Activated T-cell treated with anti-CD3 and anti-CD28 coated beads, Interleukin-2, amount 50 U/mL, for 72 hours (primary cell): ENCODE measurements at places on chromosomes 11 and 22. TPM values are rescaled to one million over a fixed set of nuclear protein-coding genes. Genes with fewer than 3 reads are reported as not detected.

GPR152 gene
- not detected for total RNA-seq

SAA1 gene
- total RNA-seq = not detected

MPPED2 gene
- total RNA-seq = 0.46 TPM

KRTAP5-8 gene
- total RNA-seq = not detected

SMIM35 gene
- total RNA-seq = 0.67 TPM

SLC22A12 gene
- not detected for total RNA-seq

NELL1 gene
- not detected for total RNA-seq

PARVA gene
- total RNA-seq = not detected

IGSF22 gene
- total RNA-seq = 0.39 TPM

MRGPRF gene
- not detected for total RNA-seq

SPDYC gene
- total RNA-seq = not detected

DNA sequence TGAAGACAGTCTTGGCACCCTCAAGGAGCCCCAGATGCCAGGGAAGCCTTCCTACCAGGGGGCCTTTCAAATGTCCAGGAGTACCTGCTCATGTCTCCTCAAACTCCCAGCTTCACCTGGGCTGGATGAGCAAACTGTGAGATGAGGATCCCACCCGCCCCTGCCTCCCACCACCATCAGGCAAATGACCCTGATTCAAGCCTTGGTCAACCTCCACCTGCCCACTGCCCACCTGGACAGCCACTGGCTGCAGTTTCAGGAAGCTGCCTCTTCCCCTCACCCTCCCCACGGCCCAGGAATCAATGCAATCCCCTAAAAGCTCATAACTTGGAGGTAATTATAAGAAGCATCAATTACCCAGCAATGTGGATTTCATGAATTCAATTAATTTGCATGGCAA is 122.7 kb downstream of the BUD13 start:
- no peak for DNase-seq

GRCh38 chr22:20530368-20531153 is 23.2 kb downstream of the MED15 start:
- DNase-seq = no peak

DNA sequence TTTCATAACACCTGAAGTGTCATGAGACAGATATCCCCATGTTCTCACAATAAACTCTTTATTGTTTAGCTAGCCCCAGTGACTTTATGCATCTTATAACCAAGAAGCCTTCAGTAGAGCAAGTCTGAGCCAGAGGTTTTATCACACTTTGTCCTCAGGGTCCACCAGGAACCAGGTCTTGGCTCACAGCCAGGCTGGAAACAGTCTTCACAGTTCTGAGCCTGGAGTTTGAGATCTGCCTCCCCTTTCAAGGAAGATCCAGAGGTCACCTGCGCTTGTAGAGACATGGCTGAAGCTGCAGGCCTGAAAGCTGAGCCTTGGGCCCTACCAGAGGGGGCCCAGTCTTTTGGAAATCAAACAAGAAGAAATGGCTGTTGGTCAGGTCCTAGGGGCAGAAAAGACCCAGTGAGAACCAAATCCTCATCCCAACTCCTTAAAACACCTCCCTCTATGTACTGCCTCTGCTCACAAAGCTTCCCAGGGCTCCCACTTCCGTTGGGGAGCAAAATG is 3.5 kb downstream of the RRP8 start:
- no peak for DNase-seq

GRCh38 chr11:22666688-22667439 is 453 bp downstream of the GAS2 start:
- peak; percentile 46 for DNase-seq

GRCh38 chr11:69312453-69313404 is 18.8 kb downstream of the MYEOV start:
- no peak for DNase-seq

- DNase-seq = no peak
These were observed 82.4 kb downstream of the FAT3 start for GRCh38 chr11:92306966-92307510.

DNA sequence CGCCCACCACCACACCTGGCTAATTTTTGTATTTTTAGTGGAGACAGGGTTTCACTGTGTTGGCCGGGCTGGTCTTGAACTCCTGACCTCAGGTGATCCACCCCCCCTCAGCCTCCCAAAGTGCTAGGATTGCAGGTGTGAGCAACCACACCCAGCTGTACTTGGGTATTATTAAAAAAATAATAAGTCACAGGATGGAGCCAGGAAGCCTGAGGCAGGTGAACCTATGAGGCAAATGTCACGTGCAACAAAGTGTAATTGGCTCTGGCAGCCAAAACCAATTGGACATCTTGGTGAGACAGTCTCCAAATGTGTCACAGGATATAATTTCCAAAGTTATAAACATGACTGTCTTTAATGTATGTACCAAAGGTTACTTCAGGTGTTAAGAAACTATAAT is 24.0 kb upstream of the MALAT1 start:
- no peak for DNase-seq

- DNase-seq = no peak
These were observed 22.5 kb downstream of the KRTAP5-5 start for GRCh38 chr11:1652026-1652425.

DNA sequence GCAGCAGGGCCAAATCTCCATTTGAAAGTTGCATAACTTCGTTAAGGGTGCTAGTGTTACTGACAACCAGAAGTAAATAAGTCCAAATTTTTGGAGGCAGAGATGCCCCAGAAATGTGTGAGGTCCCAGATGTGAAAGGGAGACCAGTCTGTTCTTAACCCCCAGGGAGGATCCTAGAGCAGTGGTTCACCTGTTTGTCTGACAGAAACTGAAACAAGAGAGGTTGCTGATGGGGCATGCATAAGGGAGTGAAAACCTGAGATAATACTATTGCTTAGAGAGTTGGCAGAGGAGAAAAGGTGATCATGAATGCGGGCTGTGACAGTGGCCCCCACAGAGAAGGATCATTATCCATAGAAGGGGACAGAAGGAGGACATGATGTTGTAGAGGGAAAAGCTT is 3.8 kb downstream of the CBLIF start:
- DNase-seq = no peak

DNA sequence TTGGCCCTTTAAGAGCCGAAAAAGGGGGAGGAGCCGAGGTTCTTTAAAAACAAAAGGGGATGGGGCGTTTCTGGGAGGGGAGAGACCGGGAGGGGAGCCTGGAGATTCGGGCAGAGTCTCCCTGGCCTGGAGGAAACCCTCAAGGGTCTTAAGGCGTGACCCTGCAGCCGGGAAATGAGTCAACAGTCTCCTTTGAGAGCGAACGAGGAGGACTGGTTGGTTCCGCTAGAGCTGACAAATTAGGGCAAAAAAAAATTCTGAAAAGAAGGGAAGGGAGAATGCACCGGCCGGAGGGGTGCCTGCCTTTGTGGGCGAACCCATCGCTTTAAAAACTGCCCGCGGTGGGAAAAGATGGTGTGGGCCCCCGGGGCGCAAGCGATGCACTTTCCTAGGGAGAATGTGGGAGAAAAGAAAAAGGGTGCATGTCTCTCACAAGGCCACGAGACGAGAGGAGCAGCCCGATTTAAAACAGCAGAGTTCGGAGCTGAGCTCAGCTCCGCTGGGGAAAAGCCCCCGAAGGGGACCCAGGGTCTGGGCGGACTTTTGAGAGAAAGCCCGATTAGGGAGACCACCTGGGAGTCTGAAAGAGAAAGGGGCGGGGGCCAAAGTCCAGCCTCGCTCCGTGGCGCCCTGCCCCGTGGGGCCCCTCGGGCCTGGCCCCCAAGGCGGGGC is 874 bp downstream of the ZFTA start:
- DNase-seq = peak; percentile 51

DNA sequence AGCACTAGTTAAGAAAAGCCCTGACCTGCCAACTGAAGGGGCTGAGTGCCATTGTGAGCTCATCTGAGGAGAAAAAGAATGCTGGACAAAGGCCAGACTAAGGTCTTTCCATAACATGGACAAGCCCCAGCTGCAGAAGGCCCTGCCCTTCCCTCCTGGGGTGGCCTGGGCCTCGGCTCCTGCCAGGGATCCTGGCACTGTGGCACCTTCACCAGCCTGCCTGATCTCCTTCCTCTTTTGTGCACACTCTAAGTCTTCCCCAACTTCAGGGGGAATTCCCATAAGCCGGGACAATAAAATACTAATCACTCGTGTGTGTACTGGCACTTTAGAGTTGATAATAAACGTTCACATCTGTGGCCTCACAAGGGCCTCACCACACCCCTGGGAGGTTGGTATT is 9.9 kb downstream of the TMPRSS13 start:
- no peak for DNase-seq

- no peak for DNase-seq
These were observed 100.9 kb downstream of the FAM76B start for GRCh38 chr11:95688501-95689222.

DNA sequence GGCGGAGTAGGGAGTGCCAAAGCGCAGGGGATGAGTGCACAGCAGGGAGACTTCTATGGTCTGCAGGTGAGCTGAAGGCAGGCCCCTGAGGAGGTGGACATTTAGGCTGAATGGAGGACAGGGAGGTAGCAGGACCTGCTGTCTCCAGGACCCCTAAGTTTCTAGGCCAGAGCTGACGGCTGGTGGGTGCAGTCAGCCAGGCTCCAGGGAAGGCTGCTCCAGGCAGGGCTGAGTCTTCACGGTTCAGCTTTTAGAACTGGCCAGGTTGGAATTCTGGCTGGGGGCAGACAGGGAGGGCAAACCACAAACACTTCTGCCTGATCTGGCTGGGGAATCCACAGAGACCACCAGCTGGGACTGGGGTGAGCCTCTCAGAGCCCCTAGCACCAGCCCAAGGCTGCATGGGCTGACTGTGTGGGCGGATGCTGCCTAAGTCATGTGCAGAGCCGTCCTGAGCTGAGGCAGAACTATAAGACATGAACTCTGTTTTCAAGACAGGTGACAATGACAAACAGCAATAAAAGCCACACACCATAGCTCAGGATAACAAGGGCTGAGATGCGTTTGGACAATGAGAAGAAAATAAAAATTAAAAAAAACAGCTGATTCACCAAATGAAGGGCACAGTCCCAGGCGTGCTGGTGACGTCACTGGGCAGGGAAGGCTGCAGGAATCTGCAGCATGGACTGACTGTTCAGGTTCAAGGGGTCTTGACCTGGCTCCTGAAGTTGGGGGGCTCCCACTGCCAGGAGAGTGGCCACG is 10.4 kb upstream of the MALAT1 start:
- DNase-seq = peak; percentile 30

DNA sequence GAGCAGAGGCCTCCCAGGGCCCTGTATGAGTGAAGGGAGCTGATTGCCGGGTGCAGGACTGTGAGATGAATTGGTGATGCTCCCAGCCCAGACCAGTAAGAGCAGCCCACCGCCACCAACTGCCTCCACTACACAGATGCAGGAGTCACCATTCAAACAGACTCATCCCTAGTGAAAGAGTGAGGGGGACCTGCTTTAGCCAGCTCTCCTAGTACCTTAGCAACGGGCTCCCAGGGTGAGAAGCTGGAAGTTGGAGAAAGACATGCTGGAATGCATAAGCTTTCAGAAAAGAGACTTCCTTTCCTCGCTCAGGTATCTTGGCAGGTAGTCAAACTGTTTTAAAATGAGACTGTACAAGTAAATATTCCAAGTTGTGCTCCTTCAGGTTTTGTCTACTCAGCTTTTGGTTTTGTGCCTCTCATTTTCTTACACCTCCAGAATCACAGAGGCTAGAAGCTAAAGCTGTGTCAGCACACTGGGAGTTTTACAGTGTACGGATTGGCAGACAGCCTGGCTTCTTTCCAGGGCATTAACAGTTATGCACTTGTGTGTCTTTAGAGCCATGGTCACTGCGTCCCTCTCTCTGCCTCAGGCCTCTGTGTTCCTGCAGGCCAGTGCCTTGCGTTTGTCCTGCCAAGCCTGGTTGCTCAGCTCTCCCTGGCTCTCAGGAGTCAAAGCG is 146.2 kb downstream of the ATXN10 start:
- no peak for DNase-seq

DNA sequence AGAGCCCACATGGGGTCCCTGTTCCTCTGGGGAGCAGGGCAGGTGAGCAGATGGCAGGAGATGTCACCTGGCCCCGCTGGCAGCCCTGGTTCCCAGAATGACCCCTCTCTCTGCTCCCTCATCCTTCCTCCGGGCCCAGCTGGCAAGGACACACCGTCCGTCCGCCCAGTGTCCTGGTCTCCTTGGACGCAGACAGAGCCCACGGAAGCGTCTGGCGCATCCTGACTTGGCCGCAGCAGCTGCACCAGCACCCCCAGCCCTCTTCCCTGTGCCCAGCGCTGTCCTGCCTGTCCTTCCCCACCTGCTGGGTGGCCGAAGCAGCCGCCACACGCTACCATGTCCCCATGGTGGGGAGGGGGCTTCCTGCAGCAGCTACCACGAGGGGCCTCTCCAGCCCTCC is 9.6 kb upstream of the CABP7 start:
- DNase-seq = no peak

DNA sequence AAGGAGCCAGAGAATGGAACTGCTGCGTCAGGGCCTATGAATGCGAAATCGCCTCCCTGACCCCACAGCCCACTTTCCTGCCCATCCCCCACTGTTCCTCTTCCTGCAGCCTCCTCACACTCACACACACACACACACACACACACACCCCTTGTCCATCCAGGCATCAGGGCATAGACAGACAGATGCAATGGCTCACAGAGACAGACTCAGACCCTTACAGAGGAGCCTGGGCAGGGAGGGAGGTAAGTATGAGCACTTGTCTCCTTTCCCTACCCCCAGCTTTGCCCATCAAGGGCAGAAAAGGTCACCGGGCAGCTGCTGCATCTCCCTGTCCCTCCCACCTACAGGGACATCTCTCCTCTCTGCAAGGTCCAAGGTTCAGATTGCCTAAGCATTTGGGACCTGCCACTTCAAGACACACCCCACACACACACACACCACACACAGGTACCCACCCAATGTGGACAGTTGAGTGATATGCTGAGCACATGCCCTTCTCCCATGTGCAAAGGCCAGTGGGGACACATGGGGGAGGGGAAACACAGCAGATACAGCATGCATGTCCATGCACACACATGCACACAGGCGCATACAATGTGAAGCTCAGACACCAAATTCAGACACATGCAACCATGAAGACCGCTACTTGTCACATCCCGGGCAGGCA is 2.0 kb upstream of the NRXN2 start:
- DNase-seq = no peak

DNA sequence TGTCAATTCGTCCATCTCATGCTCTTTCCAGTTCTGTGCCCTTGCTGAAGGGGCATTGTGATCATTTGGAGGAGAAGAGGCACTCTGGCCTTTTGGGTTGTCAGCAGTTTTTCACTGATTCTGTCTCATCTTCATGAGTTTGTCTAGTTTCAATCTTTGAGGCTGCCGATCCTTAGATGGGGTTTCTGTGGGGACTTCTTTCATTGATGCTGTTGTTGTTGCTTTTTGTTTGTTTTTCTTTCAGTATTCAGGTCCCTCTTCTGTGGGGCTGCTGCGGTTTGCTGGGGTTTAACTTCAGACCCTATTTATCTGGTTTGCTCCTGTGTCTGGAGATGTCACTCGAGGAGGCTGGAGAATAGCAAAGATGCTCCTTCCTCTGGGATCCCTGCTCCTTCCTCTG is 224.3 kb downstream of the JRKL start:
- no peak for DNase-seq

DNA sequence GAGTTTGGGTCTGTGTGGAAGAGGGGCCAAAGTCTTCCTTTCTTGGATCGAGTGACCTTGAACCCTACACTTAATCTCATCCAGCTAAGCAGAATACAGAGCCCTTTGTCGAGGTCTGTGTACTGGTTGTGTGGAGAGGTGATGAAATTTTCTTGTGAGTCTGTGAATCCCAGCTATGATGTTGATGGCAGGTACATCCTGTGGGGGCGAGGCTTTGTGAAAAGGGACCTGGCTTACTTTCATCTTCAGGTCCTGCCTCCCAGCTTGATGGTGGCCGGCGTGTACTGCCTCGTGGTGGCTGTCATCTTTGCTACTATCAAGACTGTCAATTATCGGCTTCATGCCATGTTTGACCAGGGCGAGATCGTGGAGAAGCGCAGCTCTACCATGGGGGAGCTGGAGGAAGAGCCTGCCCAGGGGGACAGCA is 1.0 kb downstream of the PCNX3 start:
- no peak for DNase-seq

- no peak for DNase-seq
These were observed 12.6 kb downstream of the WNT7B start for GRCh38 chr22:45964372-45964771.
